ENCODE measurements at places on chromosomes 3 and 15.

DNA sequence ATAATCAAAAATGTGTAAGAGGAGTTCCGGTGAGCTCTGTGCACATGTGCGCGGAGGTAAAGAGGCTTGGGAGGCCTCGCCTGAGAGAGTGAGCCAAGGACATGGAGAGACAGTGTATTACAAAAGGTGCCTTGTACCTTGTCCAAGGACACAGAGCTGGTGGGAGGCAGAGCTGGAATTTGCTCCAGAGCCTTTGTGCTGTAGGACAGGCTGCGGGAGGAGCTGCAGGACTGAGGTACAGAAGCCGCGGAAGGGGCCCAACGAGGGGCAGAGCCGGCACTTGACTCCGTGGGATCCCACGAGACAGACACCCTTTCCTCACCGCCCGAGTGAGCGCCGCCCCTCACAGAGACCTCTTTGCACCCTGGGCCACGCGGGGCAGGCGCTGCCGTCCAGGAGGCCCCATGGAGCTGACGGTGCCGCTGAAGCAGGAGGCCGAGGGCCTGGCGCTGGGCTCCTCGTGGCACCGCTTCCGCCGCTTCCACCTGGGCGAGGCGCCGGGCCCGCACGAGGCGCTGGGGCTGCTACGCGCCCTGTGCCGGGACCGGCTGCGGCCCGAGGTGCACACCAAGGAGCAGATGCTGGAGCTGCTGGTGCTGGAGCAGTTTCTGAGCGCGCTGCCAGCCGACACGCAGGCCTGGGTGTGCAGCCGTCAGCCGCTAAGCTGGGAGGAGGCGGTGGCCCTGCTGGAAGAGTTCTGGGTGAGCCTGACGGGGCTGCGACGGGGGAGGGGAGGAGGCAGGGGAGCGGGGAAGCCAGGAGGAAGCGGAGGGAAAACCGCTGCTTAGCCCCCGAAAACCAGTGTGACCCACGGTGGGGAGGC is 68.7 kb downstream of the SLTM start:
- DNase-seq = peak; percentile 23

DNA sequence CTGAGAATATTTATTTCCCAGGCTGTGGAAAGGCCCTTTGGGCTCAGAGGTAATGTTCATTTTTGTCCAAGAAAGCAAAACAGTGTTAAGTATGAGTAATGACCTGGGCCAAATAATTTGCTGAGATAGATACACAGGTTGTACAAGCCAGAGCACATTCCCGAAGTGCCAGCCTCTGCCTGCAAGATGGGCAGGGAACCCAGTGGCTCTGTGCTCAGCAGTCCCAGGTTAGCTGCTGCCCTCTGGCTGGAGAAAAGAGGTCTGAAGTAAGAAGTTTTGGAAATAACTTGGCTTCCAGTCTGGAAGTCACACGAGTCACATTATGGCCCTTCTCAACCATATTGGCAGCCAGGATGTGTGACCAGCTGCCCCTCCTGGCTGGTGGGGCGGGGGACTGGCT is 20.2 kb downstream of the MYZAP start:
- peak; percentile 52 for DNase-seq

- no peak for DNase-seq
These were observed 24.4 kb downstream of the SEC61A1 start for GRCh38 chr3:128076483-128077201.

DNA sequence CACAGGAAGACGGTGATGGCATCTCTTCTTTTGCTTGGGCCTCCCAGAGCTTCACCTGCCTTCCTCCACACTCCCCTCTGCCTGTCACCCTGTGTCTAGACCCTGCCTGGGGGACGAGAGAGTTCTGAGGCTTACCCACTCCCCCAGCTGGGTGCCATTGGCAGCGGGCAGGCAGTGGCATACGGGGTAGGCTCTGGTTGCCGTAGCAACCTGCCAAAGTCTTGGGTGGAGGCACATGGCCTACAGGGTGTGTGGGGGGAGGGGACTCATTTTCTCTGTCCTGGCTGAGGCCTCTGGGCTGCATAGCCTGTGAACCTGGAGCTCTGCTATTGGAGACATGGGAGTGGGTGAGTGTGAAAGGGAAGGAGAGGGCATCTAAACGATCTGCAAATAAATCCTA is 4.4 kb downstream of the INSYN1 start:
- DNase-seq = no peak

Measured in gastrocnemius medialis (tissue), 4 donors.